ENCODE measurements at places on chromosomes 2 and 18.

GRCh38 chr2:30421604-30422443 lies 25.2 kb upstream of the LCLAT1 start:
- DNase-seq, result peak; percentile 93

- no peak for DNase-seq
Observed at GRCh38 chr2:186027922-186028321, 289.3 kb downstream of the FSIP2 start.

DNA sequence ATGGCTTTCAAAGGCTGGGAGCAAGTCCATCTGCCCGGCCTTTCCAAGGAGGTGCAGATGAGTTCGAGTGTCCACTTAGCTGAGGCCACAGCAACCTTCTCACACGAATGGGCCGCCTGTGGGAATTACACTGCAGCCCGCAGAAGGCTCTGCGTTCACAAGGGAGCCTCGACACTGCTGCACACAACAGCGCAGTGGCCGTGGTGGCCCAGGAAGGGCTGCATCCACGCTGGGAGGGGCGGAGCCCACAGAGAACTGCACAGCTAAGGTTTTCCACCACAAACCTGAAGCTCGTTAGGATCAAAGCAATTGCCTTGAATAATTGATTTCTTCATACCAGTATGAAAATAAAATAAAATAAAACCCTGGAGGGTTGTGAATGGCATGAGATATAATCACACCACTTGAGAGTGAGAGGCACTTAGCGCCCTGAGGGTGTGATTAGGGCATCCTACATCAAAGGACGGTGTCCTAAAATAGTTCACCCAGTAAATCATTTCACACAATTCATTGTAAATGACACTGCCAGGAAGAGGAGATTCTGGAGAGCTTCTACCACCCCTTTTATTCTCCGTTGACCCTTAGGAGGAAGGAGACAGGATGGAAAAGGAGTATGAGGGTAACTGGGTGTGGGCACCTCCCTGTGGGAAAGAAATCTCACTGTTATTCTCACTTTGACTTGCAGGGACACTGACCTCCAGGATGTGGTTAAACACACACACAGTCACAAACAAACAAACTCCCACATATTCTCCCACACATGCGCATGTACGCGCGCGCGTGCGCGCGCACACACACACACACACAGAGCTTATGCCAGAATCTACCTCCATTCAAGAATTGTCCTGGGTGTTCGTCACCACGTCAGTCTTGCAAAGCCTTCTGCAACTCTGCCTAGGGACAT lies 256.6 kb upstream of the ID2 start:
- no peak for DNase-seq

GRCh38 chr2:71102981-71103681 lies 26.9 kb downstream of the MCEE start:
- DNase-seq, result no peak

DNA sequence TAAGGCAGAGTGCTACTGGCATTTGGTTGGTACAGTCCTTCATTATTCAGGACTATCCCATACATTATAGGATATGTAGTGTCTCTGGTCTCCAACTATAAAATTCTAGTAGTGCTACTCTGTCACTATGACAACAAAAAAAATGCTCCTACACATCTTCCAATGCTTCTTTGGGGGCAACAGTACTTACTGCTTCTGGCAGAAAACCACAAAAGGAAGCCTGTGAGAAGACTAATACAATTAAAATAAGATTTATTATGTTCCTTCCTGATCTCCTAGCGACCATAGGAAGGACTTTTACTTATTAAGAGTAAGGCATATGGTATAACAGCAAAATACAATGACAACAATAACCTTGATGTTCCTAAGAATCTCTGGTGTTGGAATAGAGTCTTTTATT lies 48.4 kb upstream of the CPO start:
- DNase-seq, result no peak

DNA sequence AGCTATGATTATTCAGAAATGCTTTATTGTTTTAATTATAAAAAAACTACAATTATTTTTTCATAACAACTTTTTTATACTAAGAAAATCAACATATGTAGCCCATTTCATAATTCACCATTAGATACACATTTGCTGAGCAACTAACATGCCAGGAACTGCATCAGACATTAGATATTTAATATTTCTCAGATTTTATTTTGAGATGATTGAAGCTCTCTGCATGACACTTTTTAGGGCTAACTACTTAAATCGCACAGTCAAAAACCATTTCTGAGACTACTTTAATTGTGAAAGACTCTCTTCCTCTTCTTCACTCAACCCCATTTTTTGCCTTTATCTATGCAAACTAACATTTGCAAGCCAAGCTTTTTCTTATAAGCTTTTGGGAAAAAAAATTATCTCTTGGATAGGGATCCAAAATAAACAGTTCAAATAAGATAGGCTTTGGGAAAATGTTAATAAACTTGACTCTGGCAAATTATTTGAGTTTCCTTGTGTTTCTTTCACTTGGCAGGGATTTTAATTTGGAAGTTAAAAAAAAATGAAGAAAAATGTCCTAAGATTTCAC lies 9.1 kb upstream of the COL3A1 start:
- no peak for DNase-seq

- peak; percentile 66 for DNase-seq
Observed at GRCh38 chr2:94759211-94759610, 112.0 kb upstream of the TEKT4 start.

DNA sequence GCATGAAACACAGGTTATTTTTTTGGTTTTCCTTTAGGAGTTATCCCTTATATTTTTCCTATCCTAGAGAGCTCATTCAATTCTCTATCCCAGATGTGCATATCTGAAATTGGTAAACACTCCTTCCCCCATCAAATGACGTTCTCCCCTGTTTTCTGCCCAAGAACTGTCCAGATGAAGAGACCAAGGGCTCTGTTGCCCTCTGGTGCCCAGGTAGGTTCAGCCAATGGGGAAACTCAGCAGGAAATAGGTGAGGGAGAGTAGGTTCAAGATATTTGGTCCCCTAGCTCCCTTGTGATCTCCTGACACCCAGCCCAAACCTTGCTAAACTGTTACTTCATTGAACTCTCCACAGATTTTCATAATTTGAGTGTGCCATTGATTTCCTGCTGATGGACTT lies 14.1 kb upstream of the INO80C start:
- no peak for DNase-seq

- DNase-seq, result no peak
Observed at GRCh38 chr18:3104190-3105054, 91.5 kb upstream of the LPIN2 start.

GRCh38 chr18:39770399-39770798 lies 2184.6 kb upstream of the PIK3C3 start:
- DNase-seq, result no peak

DNA sequence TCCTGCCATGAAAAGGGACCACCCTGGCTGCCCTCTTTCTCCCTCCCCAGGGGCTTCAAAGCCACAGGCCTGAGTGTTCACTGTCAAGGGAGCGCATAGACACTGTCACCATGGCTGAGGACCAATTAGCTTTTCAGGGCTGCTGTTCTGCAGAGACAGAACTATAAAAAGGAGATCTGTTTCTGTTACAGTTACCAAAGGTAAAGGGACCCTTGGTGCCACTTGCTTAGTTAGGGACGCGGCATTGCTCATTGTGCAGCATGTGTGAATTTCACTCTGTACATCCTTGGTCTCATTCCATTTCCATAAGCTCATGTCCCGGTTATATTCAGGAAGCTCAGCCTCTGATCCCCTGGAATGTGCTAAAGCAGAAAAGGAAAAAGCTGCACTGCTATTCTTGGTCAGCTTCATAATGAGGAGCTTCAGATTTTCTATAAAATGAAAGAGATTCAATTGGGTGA lies 55.5 kb upstream of the RNF152 start:
- DNase-seq, result no peak

DNA sequence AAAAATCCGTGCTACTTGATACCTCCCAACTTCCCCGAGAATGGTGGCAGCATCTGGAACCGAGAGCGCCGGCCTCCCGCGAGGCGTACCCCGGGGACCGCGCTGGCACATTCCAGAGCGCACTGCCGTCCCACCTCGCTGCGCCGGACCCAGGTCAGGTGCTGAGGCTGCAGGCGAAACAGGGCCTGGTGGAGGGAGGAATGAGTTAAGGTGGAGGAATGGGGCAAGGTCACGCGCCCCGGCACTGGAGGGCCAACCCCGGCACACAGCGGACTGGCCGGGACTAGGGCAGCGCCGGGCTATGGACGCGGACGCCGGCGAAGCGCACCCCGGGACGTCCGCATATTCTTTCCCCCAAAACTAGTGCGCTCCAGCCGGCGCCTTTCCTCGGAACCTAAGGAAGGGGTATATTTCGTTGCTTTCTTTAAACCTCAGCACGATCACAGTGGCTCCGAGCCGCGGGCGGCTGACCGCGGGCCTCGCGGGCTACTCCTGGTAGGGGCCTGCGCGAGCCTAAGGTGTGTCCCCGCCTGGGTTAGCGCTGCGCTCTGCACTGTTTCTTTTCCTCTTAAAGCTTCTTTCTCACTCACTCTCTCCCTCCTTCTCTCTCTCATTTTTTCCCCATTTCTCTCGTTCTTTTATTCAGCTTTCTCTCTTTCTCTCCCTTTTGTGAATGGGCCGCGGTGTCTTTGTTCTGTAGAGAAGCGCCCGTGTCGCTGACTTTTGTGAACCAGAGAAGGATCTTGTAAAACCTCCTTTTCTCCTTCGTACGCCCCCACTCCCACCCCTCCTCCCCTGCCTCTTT lies 2.1 kb upstream of the OTX1 start:
- no peak for DNase-seq

DNA sequence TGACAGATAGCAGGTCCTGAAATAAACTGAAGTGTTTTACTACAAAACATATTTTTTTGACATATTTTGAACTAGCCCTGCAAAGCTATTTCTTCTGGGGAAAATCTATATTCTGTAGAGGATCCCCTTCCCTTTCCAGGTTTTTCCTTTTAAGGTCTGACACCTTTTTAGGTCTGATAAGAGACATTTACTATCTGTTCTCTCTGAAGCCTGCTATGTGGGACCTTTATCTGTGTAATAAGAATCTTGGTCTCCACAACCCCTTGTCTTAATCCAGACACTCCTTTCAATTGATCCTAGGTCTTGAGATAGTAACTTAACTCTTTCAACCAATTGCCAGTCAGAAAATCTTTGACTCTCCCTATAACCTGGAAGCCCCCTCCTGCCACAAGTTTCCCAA lies 5.5 kb upstream of the PDK1 start:
- peak; percentile 23 for DNase-seq

DNA sequence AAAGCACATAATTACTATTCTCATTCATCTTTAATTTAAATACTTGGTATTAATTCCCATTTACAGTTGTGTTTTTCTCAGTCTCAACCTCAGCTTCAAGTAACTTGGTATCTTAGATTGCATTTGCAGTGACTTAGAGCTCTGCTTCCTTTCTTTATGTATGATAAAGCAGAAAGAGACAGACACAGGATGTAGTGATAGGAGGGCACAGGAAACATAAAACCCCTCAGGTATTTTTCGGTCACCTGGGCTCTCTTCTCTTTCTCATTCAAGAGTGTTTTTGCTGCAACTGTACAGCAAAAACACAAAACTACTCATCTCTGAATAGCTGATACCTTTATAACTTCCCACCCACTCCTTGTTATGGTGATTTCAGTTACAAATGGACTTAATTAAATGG lies 83.1 kb downstream of the KCTD18 start:
- DNase-seq, result no peak

GRCh38 chr2:73323551-73323950 lies 30.2 kb upstream of the EGR4 start:
- no peak for DNase-seq

GRCh38 chr2:239690651-239691631 lies 290.1 kb upstream of the HDAC4 start:
- no peak for DNase-seq

DNA sequence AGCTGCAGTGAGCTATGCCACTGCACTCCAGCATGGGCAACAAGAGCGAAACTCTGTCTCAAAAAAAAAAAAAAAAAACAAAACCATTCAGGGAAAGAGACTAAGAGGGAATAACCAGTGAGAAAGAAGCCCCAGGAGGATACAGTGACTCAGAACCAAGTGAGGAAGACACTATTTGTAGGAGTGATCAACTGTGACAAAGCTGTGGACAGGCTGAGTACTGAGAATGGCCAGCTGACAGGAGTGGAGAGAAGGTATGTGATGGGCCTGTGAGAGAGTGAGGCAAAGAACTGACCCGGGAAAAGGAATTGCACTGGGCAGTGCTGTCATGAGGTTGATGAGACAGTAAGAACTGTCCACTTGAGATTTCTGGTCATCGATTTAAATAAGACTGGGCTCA lies 6.7 kb upstream of the LCT start:
- no peak for DNase-seq

DNA sequence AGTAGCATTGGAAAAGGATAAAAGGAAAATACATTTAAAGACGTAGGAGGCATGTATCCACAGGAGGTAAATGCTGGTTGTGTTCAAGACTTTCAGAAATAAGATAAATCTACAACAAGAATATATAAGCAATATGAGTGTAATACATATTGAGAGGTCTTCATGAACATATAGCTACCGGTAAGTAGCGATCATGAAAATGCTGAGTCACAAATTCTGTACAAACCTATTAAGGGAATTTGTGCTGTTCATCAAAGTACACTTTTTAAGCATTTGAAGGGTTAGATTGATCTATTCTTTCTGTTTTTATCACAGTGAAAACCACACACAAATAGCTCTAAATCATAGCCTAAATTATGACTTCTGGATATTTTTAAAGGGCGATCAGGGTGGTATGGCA lies 173.1 kb upstream of the NYAP2 start:
- peak; percentile 6 for DNase-seq

GRCh38 chr18:75621818-75622217 lies 194.3 kb upstream of the SMIM21 start:
- no peak for DNase-seq

DNA sequence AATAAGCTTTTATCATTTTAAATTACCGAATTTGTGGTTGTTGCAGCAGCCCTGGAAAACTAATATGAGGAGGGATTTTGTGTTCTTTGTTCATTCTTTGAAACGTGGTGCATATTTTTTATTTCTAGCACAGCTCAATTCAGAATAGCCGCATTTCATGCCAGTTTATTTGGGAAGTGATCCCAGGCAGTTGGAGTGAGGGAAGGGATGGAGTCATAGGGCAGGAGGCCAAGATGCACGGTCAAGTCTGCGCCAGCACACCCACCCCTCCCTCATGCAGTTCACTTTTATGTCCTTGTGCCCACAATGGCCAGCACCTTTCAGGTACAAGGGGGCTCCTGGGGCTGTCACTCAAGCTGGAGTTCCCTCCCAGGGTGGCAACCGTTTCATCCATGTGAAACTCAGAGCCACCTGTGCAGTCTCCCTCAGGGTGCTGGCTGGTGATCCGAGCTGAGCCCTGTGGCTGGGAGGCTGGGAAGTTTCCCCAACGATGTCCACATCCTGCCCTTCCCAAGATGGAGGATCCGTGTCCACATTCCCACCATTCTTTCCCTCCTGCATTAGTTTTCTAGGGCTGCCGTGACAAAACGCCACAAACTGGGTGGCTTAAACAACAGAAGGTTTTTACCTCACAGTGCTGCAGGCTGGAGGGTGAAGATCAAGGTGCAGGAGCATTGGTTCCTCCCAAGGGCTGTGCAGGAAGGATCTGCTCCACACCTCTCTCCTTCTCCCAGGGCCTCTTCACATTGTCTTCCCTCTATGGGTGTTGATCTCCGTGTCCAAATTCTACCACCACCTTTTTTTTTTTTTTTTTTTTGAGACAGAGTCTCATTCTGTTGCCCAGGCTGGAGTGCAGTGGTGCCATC lies 68.5 kb upstream of the ITGA6 start:
- DNase-seq, result no peak
